ENCODE measurements at places on chromosomes 2 and 18.

- no peak for DNase-seq
These were observed 134.6 kb downstream of the CTIF start for GRCh38 chr18:48673456-48673852.

GRCh38 chr2:69375494-69376353 lies 11.3 kb downstream of the GFPT1 start:
- DNase-seq = no peak

DNA sequence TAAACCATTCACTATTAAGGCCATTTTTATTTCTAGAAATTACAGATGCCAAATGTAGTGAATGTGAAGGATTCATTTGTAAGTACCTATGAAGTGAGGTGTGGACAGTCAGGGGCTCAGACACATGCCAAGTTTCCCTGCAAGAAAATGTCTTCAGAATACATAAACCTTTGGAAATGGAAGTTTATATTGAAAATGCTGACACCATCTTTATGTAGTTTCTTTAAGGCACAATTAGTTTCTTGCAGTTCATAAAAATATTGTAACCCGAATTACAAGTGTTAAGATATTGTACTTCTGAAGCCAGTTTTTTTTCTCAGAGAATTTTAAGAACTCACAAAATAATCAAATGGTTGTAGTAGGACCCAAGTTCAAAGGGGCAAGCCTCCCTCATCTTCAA lies 66.1 kb upstream of the LYPD1 start:
- DNase-seq = no peak

- no peak for DNase-seq
These were observed 79.0 kb upstream of the CDH19 start for GRCh38 chr18:66682855-66683322.

DNA sequence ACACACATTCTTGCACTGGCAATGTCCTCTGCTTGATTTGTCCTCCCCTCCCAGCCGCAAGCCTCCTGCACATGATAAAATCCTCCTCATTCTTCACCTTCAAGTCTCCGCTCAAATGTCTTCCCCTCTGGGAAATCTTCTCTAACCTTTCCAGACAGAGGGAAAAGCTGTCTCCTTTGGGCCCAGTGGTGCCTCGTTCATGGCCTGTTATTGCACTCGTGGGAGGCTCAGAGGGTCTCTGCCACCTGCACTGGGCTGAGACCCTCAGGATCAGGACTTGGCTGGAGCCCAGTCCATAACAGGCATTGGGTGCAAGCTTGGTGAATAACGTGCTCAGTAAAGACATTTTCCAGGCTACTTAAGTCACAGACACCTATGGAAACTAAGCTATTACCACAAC lies 68.6 kb downstream of the PTGR3 start:
- no peak for DNase-seq

DNA sequence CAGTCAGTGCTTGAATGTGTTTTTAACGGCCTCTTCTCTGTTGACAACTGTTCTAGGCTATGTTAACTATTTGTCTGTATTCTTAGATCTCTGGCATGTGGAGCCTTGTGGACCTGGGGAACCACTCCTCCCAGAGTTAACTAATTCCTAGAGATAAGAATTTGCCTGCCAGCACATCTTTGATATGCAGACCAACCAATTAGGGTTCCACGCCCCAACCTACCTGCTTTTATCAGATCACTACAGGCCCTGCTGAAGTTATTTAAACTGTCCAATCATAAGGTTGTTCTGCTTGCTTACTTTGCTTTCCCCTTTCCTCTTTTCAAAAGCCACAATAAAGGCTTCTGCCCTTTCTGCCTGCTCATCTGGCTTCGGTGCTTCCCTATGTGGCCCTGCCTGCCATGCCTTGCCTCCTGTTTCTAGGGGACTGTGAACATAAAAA lies 8.5 kb upstream of the CYBRD1 start:
- DNase-seq = no peak

DNA sequence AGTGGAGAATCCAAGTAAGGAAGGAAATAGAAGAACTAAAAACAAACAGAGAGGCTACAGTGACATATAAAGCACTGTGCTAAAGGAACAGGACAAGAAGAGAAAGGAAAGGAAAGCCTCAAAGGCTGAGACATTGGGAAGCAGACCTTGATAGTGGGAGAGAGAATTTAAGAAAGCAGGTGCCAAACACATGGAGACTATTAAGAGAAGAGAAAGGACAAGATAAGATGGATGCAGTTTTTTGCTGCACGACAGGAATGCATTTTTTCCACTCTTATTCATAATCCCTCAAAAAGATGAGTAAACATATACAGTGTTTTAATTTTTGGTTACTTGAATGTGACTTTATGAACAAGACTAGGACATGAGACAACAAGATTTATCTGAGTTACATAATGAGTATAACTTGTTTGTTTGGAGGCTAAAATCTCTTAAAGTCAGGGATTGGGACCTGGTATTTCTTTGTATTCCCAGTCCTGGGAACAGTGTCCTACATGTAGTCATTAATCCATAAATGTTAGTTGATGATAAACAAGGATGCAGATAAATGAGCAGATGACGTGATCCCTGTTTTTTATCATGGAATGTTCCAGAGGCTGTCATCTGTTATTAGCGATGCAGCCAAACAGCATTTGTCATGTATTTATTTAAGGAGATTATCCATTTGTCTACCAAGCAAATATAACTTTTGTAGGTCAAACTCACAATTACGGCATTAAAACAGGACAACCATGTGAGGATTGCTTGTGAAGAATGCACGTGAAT lies 141.7 kb downstream of the DNER start:
- DNase-seq = no peak

- no peak for DNase-seq
These were observed 279.7 kb downstream of the MEIS1 start for GRCh38 chr2:66714610-66715009.

DNA sequence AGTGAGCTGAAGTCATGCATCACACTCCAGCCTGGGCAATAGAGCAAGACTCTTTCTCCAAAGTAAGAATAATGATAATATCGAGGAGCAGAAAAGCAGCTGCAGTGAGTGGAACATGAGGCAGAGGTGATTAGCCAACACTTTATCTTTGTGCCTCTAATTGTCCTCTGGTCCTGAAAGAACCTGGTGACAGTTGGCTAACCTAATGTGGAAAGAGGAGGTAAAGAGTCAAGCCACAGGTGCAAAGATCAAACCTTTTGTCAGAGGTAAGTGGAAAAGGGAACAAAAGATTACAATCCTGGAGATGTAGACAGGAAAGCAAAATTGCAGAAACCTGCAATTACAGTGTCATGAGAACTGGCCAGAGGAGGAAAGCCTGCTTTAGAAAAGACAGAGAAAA lies 53.5 kb upstream of the LCLAT1 start:
- DNase-seq = no peak

DNA sequence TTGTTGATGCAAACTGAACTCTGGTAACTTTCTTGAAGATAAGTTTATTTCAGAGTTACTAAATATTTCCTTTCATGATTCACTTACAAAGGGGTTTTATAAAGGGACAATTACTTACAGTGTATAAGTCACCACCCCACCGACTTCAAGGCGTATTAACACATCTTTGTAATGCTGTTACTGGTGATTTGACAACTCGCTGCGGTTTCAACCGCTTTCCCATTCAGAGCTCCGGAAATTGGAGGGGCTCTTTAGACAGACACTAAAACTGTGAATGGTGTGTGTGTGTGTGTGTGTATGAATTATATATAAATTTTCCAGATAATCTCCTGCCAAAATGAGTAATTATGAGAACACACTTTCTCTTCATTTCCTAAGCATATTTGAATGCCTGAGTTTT lies 4.9 kb downstream of the TM4SF20 start:
- DNase-seq = no peak

DNA sequence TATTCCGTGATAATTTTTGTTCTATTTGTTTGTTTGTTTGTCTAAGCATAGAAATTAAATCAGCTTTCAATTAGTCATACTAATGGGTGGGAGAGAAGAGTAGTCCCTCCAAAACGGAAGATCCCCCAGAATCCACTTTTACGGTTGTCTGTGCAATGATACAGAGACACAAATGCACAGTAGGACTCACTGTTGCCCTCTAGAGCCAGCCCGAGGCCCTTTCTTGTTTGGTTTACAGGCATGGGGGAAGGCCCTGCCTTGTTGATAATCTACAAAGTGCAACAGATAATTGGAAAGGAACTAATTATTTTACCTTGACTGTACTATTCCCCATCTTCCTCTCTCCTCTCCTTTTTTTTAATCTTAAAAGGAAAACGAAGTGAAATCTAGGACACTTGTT lies 121.1 kb downstream of the ACOXL start:
- DNase-seq = no peak

- DNase-seq = no peak
These were observed 75.0 kb upstream of the CD226 start for GRCh38 chr18:70022636-70023035.

DNA sequence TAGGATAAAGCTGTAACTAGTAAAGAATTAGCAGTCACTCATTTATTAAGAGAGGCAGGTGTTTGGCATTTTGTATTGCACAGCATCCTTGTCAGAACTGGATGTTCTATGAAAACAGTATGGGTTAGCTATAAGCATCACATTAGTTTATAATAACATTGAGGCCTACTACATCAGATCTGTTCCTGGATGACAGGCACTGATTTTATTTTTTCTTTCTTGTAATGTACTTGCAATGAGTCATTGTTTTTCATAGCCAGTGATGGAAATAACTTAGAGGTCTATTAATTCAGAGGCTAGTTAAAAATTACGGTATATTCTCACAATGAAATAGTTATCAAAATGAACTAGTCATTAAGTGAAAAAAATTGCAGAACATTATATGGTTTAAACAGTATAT lies 13.0 kb upstream of the RMDN2 start:
- DNase-seq = no peak

DNA sequence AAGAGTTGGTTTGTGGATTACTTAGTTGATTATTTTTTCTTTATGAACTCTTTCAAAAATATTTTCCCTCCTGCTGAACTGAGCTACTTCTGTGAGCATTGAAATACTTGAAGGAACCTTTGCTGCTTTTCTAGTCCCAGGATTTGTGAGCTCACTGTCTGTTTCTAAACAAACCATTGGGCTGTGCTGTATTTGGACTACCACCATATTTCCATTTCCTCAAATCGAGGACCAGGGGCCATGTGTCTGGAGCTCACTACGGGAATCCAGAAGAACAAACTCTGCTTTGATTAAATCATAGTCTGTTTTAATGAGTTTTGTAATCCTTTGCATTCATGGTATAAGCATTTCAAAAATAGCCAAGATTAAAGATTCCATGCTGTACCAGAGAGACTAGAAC lies 1.3 kb downstream of the MRPL33 start:
- no peak for DNase-seq

DNA sequence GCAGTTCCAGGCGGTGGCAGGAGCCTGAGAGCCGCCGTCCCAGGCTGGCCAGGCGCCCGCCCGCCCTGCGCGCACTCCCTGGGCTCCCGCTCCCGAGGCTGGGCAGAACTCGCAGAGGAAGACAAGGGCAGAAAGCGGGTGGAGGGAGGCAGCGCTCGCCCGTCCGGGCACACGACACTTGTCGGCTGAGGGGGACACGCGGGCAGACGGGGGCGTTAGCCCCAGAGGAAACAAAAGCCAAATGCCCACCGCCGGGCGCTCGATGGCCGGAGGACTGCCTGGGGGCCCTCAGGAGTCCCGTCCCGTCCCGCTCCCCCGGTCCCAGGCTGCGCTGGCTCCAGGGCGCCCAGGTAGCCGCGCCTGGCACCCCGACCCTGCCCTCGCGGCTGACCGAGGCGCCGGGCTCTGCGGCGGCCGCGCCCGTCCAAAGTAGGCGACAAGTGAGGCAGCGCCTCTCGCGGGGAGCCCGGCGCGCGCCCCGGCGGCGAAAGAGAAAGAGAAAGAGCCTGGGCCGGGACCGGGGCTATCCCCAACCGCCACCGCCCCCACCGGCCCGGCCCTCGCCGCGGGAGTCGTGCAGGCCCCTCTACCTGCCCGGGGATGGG lies 491 bp downstream of the L3MBTL4 start:
- DNase-seq = peak; percentile 71

DNA sequence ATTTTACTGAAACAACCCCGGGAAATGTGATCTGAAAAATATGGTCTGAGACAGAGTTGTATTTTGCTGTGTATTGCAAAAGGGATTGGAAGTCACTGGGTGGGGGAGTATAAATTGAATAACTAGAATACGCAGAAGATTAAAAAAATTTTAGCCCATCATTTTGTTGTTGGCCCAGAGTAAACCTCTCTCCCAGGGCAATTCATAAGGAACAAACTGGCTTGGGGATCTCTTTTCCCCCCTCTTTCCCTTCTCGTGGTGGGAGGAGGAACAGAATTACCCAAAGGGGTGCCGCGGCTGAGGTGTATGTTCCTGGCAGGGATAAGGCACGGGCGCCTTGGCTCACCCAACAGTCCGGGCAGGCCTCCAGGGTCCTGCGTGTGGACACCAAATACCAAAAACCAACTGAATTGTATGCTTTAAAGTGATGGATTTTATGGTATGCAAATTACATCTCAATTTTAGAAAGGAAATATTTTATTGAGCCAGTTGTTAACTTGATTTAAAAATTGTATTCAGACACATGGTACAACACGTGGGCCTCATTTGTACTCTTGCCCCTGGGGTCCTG lies 121.2 kb upstream of the SPRED2 start:
- no peak for DNase-seq

- no peak for DNase-seq
These were observed 123.1 kb downstream of the KYNU start for GRCh38 chr2:143000599-143000998.

- DNase-seq = no peak
These were observed 37.1 kb downstream of the AGFG1 start for GRCh38 chr2:227509076-227509475.

Data from ureter (tissue), 1 donor.